A549 treated with Mapracorat at 1 μM for 4 hours (cell line): ENCODE measurements at places on chromosomes 5 and 9. TPM values are rescaled to one million over a fixed set of nuclear protein-coding genes. Genes with fewer than 3 reads are reported as not detected.

The GAS1 gene
- 0.05 to 0.10 TPM (median 0.08 TPM) in 4 of 5 replicates, not detected in the other for total RNA-seq

The GABRA6 gene
- total RNA-seq, result not detected in 5 replicates

The CAVIN4 gene
- 0.26 to 0.56 TPM (median 0.42 TPM) in 5 replicates for total RNA-seq

The TEX10 gene
- total RNA-seq, result 24.5 to 26.9 TPM (median 25.2 TPM) in 5 replicates

The GRXCR2 gene
- not detected in 5 replicates for total RNA-seq

The GFI1B gene
- 0.09 to 0.17 TPM (median 0.16 TPM) in 3 of 5 replicates, not detected in the others for total RNA-seq

The SGTB gene
- total RNA-seq, result 5.3 to 9.9 TPM (median 7.6 TPM) in 5 replicates

The HSPA5 gene
- total RNA-seq, result 334 to 360 TPM (median 353 TPM) in 5 replicates

The BTNL8 gene
- total RNA-seq, result not detected in 5 replicates

The MYMK gene
- total RNA-seq, result not detected in 5 replicates

The PDE8B gene
- 1.4 to 1.7 TPM (median 1.7 TPM) in 5 replicates for total RNA-seq

The LIX1 gene
- total RNA-seq, result not detected in 5 replicates

The SH3PXD2B gene
- 16.3 to 19.6 TPM (median 18.4 TPM) in 5 replicates for total RNA-seq

The GPR21 gene
- total RNA-seq, result not detected in 5 replicates

The MACIR gene
- 18.1 to 20.5 TPM (median 19.7 TPM) in 5 replicates for total RNA-seq
